ENCODE measurements at places on chromosomes 2 and 18. TPM values are rescaled to one million over a fixed set of nuclear protein-coding genes. Genes with fewer than 3 reads are reported as not detected.

MAL gene
- total RNA-seq = 4.8 TPM

DNA sequence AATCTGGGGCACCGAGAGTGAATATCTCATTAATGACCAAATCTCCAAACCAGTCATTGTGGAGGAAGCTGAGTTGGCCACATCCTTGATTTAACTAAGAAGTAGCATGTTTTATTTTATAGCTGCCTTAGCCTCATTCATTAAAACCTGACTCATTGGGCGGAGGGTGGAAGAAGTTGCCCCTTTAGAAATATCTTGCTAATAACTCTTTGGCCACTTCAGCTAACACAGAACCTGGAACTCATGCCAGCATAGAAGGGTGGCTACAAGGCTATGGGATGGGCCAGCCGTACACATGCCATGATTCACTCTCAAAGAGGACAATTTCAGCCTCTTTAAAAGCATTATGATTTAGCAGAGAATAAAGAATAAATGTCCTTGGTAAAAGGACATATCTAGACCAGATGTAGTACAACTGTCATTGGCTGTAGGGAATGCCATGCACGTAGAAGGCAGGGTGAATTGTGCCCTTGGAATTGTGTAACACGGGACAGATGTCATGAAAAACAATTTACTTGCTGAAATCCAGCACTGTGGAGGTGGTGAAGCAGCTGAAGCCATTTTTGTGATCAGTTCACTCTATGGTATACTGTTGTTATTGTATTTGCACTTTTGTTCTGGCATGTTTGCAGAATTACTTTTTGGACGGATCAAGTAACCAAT is 330.0 kb downstream of the PLCL1 start:
- no peak for DNase-seq

FSIP2 gene
- 0.05 TPM for total RNA-seq

DNA sequence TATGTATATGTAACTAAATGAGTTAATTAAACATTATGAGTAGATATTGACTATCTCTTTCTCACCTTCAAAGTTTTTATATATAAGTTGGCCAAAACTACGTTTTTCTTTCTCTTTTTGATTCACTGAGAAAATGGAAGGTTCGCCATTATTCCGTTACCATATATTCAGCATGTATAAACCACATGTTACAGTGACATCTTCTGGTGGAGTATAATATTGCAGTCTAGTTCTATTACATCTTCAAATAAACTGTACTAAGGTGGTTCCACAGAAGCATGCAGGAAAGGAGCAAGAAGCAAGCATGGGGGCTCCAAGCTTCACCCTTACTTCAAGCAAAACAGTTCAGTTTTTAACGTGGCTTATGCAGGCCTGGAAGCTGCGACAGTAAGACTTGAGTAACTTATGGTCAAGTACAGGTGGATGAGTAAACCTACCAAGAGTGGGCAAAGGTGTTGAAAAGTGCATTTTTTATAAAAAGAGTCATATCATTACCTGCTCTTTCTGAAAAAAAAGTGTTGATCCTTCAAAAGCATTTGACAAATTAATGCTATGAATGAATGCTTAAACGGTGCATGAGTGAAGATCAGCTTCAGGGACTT is 129.8 kb upstream of the RAB6C start:
- peak; percentile 89 for DNase-seq

CD8A gene
- total RNA-seq = 0.05 TPM

- no peak for DNase-seq
These were observed 96.2 kb downstream of the RAD51AP2 start for GRCh38 chr2:17422061-17422460.

DNA sequence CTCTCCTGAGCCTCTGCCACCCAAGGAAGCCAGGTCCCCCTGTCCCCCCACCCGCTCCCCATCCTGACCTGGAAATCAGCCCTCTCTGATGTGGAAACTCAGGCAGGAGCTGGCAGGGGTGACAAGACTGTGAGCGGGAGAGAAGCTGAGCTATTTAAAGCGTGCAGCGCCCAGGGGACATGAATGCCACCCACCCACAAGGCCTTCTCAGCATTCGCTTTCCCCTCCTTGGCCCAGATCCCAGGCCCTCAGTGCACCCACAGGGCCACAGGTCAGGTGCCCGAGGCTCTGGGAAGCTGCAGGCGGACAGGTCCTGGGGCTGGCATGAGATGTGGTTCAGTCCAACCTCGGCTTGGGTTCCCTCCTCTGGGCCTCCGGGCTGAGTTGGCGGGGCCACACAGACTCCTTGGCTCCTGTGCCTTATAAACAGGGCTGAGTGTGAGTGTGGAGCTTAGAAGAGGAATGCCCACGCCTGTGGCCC is 168.3 kb downstream of the SMAD7 start:
- no peak for DNase-seq

SERPINB2 gene
- total RNA-seq = not detected

DNA sequence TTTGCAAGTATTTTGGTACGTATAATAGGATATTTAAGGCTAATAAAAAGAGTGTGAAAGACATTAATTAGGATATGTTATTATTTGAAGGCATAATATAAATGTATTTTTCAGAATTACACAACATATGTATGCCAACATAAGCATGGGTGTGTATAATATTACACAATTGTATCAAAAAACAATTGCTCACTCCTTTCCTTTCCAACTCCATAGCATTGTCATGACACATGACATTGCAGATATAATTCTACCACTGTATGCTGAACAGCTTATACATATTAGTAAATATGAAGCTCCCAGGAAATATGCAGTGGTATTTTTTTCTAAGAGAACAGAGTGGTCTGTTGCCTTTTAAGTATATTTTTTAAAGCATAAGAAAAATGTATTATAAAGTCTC is 593.1 kb downstream of the TMX3 start:
- no peak for DNase-seq

DNA sequence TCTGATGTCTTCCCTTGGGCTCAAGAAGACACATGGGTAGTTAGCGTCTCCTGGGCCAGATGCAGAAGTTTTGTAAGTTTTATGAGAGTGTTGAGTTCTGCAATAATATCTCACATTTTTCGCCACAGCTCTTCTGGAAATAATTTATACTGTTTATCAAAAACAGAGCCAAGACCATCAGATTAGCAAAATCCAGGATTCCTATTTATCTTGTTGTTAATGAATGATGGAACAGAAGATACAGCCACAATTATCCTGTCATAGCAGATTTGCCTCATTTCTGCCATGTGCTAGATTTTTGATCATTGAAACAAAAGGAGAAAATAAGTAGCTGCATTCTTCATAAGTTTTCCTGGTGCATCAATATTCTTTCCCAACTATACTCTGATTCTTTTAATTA is 1048.6 kb upstream of the KLHL29 start:
- DNase-seq = no peak

DNA sequence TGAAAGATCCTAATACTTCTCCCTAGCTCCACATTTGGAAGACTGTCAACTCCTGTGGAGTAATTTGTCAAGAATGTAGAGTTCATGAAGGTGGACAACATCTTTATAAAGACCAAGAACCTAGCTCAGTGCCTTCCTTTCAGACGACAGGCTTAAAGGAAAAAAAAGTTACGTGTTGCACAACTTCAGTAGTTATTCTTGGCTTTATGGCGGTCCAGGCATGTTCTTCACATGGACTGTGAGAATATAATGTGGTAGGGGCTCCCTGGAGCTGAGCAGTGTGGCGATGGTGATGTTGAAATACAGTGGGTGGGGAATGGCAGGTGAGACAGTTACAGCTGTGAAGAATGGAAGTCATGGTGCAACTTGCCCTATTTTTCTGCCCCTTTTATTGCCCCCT is 3.9 kb downstream of the TAF1B start:
- no peak for DNase-seq

- DNase-seq = no peak
These were observed 149.9 kb upstream of the TTC39C start for GRCh38 chr18:23864624-23865023.

GRCh38 chr2:119231975-119232665 is 8.5 kb downstream of the STEAP3 start:
- peak; percentile 18 for DNase-seq

DNA sequence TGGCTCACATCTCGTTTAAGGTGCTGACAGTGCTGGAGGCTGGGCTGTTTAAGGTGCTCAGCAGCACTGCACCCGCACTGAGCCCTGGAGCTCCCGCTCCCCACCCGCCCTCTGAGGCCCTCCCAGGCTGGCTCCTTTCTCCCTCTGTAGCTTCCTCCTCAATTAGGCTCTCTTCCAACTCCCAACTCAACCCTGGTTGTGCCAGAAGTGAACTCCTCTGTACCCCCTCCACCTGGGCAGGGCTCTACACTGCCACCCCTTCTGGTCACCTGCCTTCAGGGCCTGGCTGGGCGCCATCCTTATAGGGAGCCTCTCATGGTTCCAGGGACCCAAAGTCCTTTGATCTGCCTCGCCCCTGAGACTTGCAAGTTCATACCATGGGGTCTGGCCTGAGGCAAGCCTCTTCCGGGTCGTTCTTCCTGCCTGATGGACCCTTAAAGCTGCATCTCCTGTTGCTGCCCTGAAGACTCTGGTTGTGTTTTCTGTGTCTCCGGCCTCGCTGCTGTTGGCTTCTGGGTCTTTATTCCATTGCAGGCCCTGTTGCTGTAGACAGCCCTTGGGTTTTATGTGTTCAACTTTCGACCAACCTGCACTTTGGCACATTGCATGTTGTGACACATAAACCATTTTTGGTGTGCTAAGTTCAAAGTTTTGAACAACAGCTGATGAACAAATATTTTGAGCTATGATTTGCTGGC is 199.6 kb downstream of the LDLRAD4 start:
- DNase-seq = no peak

GTF2A1L gene
- total RNA-seq = 0.09 TPM

VWA3B gene
- not detected for total RNA-seq

DNA sequence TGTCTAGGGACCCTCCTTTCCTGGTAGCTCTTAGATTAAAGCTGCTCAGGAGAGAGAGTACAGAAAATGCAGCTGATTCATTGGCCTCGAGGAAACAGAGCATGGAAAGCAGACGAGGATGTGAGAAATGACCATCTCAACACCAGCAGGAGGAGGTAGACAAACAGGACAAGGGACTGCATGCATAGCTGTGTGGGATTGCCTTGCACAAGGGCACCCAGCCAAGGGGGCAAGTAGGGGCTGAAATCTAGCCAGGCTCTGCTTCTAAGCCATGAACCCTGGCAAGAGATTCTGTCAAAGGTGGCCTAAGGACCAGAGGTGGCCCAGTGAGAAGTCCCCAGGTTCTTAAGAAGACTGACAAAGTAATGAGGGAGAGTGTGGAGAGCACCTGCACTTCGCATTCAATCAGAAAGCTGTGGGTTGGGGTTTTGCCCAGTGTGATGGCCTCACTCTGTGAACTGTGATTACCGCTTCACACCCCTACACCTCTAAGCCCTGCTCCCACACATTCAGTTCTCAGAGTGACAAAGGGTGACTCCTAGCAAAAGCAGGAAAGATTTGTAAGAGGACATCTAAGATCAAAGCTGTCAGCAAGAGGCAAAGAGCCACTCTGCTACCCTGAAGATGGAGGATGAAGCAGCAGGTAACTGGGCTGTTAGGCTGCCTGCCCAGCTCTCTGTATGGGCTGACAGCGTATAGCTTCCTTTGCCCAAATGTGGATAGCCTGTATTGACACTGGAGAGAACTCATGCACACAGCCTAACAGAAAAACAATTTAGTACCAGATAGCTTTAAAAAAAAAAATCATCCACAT is 151.3 kb upstream of the PELI1 start:
- DNase-seq = no peak

UGT1A10 gene
- not detected for total RNA-seq

GRCh38 chr2:36190097-36190496 is 165.5 kb upstream of the CRIM1 start:
- DNase-seq = no peak

GRCh38 chr2:240463866-240464481 is 28.5 kb downstream of the GPC1 start:
- no peak for DNase-seq

DNA sequence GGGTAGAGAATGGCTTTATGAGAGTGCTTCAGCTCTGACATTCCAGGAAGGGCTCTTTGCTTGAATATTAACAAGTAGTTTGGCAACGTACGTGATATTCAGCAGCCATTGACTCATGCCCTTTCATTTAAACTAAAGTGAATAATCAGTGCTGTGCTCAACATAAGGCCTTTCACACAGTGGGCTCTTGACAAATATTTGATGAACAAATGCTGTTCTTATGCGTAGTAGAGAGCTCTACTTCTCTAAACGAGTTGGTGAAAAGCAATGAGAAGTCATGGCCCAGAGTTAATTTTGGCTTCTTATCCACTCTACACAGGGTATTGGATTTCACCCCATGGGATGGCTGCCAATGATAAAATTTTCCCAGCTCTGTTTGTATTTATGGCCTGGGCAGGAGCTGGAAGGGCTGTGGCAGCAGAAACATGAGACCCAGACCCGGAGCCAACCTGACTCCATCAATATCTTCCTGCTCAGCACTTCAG is 338.9 kb downstream of the CCDC85A start:
- DNase-seq = no peak

DNA sequence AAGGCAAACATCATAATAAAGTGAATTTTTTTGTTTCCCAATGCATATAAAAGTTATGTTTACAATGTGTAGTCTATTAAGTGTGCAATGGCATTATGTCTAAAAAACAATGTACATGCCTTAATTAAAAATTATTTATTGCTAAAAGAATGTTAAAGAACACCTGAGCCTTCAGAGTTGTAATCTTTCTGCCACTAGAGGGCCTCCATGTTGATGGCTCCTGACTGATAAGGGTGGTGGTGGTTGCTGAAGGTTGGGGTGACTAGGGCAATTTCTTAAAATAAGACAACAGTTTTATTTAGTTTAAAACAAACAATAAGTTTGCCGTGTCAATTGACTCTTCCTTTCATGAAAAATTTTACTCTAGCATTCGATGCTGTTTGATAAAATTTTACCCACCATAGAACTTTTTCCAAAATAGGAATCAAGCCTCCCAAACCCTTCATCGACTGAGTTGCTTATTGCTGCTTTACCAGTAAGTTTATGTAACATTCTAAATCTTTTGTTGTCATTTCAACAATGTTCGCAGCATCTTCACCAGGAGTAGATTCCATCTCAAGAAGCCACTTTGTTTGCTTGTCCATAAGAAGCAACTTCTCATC is 32.3 kb downstream of the MAP3K2 start:
- peak; percentile 65 for DNase-seq

PLGLB2 gene
- 0.65 TPM for total RNA-seq

GRCh38 chr18:44799907-44800421 is 119.3 kb downstream of the SETBP1 start:
- no peak for DNase-seq

GRCh38 chr18:50986360-50987087 is 18.7 kb downstream of the ELAC1 start:
- peak; percentile 3 for DNase-seq

IL36G gene
- total RNA-seq = not detected

DNA sequence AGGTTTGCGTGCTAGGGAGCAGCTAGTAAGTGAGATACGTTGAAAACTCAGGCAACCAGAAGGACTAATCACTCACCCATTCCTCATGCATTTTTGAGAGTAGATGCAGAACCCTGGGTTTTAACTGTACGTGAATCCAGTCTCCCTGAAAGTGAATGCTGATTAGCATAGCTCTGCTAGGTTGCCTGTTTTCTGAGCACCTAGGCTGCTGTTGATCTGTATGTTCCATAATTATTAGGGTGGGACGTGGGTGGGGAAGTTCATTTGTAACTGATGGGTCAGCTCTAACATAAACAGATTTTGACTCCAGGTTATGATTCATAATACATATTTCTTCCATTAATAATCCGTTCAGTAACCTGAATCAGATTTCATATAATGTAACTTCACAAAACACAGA is 379.0 kb upstream of the FANCL start:
- peak; percentile 47 for DNase-seq

CLHC1 gene
- total RNA-seq = 6.9 TPM

NMS gene
- not detected for total RNA-seq

- peak; percentile 46 for DNase-seq
These were observed 19.0 kb upstream of the DUSP19 start for GRCh38 chr2:183059561-183059960.

VWC2L gene
- not detected for total RNA-seq
